ENCODE measurements at places on chromosomes 1 and 21.

DNA sequence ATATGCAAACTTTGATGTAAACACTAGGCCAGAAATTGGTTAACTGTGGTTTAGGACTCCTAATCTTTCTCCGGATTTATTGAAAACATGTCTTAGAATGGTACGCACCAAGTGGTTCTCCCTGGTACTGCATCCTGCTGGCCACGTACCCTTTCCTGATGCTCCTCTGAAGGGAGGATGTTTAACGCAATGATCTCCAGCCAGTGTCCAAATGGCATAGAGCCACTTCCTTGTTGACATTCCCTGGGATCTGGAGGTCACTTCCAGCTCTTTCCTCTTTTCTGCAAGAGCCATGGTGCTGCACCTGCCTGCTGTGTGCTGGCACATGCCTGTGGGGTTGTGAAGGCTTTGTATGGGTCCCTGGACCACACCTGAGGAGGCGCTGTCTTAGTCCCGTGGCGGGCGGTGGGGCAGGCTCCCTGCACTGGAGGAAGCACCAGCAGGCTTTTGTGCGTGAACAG lies 53.9 kb downstream of the GALNT2 start:
- DNase-seq: no peak

DNA sequence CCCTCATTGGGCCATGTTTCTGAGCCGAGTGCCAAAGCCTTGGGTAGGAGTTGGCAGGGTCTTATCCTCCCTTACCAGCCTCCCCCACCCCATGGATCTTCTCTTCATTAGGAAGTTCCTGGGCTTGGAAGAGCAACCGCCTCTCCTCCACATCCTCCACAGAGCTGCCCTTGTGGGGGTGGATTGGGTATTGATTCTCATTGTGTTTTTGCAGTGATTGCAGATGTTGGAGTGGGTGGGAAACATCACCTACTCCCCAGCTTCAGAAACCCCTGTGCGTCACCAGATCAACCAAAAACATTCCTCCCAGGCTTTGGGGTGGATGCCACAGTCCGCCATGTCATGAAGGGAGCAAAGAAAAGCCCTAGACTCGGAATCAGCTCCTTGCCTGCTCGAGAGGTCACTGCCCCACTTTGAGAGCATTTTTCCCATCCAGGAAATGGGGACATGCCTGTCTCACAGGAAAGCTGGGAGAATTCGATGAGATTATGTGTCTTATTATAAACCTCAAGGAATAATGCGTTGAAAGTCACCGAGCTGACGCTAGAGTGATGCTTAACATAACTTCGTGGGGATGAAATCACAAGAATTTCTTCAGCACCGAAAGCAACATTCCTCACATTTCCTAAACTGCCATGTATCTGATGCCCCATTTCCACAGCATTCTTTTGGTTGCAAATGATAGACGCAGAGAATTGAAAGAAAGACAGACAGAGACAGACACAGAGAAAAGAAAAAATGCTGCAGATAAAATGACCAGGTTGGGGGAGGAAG lies 44.7 kb upstream of the ZBTB40 start:
- no peak for DNase-seq

GRCh38 chr1:174308604-174309003 lies 139.2 kb upstream of the GPR52 start:
- DNase-seq: no peak

GRCh38 chr1:110011527-110012041 lies 22.8 kb upstream of the STRIP1 start:
- peak; percentile 17 for DNase-seq

DNA sequence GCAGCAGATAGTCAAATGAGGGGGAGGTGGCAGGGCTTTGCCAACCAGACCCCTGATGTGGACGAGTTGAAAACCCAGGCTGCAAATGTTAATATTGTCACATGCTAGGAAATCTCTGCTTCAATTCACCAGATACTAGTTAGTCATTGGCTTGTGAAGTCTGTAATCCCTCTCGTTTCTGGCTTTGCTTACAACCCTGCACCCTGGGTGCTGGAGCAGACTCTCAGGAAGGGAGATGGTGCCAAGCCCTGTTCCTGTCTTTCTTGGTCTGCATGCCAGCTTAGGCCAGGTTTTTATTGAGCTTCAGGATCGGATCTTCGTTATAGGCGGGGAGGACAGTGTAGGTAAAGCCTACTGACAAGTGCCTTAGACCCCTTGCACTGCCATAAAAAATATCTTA lies 53.3 kb downstream of the MDM4 start:
- no peak for DNase-seq

DNA sequence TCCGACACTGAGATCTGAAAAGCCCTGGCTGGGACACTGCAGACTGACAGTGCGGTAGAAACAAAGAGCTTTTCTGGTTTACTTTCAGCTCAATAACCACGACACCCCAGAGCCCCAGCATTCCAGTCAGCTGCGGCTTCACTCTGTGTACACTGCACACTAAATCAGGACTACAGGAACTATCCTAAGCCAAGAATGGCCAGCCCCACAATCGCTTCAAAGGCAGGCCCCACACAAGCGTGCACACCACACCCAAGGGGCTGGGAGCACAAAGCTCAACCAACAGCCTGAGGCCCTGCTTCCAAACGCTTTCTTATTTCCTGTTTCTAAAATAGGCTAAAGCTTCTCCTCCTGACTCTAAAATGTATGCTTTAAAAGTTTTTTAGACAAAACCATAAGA lies 28.4 kb downstream of the URB1 start:
- no peak for DNase-seq

GRCh38 chr1:113536182-113536780 lies 146.0 kb downstream of the MAGI3 start:
- DNase-seq: peak; percentile 70

GRCh38 chr1:200180821-200181220 lies 153.3 kb downstream of the NR5A2 start:
- no peak for DNase-seq

GRCh38 chr1:5142389-5142788 lies 488.0 kb downstream of the AJAP1 start:
- no peak for DNase-seq

GRCh38 chr1:39128959-39129358 lies 75.5 kb upstream of the MACF1 start:
- no peak for DNase-seq

DNA sequence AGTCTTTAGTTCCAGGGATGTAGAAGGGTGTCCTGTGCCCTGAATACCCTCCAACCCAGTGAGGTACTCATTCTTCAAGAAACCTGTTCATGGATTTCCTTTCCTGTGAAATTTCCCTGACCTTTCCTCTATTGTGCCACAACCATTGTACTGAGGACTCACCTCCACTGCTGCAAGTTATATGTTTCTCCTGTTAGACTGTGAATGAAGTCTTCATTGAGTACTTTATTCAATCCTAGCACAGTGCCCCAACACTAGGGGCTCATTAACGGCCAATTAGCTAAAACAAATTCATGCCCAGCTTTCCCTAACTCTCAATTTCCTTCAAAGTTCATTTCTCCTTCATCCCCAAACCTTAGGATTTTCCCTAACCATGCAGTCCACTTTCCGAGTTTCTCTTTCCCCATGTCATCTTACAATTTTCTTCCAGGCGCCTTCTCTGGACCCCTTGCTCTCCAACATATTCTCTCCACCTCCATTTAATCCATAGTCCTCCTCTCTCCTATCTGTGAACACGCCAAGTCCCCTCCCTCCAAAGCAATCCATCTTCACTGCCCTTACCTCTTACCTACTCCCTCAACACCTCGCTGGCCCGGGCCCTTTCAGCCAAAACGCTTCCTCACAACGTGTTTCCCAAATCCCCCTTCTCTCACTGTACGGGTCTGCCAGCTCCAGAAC lies 1.3 kb downstream of the TRIM33 start:
- DNase-seq: no peak

DNA sequence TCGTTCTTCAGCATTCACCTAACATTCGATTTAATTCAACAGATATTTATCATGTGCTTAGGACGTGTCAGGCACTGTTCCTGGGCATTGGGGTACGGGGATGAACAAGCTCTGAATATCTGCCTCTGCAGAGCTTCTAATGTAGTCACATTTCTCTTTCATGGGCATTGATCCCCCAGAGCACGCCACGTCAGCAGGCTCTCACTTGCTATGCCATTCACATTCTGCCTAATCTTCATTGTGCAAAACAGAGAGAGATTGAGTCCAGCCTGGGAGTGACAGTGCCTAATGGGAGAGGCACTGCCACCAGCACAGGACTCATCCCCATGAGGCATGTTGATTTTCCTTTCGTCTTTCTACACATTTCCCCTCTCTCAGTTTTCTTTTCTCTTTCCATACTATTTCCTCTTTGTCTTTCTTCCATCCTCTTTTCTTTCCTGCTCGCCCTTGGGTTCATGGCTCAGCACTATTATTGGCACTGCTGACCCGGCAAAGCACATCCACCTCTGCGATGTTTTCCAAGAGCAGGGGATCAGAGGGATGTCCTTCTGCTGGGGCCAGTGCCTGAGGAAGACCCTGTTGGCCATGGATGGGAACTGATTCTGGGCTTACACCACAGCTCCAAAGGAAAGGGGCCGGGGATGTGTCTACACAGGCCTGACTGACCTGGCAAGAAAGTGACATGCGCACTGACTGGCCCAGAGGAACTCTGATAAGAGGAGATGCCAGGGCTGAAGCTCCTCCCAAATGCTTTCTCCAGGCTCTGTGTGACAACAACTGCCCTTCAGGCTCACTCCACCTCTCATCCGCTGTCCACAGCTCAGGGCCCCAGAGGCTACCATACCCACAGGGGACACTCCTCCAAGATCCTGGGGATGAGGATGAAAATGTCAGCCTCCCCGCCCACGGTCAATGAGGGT lies 195.9 kb downstream of the TOMM20 start:
- DNase-seq: no peak

- DNase-seq: no peak
Observed at GRCh38 chr1:177897281-177897997, 72.4 kb downstream of the SEC16B start.

DNA sequence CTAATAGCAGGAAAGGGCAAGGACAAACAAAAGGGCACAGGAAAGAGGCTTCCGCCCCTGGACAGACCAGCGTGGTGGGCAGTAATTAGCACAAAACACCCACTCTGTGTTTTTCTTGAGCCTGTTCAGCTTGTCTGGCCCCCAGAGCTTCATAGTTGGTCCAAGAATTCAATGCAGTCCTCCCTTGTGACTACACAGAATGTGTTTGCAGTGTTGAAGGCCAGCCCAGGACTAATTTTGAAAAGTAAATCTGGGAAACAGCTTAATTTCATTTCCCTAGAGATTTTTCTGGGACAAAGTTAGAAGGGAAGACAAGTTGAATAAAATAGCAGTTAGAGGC lies 49.2 kb upstream of the LMO4 start:
- no peak for DNase-seq

GRCh38 chr1:27755865-27756264 lies 17.2 kb upstream of the STX12 start:
- no peak for DNase-seq

DNA sequence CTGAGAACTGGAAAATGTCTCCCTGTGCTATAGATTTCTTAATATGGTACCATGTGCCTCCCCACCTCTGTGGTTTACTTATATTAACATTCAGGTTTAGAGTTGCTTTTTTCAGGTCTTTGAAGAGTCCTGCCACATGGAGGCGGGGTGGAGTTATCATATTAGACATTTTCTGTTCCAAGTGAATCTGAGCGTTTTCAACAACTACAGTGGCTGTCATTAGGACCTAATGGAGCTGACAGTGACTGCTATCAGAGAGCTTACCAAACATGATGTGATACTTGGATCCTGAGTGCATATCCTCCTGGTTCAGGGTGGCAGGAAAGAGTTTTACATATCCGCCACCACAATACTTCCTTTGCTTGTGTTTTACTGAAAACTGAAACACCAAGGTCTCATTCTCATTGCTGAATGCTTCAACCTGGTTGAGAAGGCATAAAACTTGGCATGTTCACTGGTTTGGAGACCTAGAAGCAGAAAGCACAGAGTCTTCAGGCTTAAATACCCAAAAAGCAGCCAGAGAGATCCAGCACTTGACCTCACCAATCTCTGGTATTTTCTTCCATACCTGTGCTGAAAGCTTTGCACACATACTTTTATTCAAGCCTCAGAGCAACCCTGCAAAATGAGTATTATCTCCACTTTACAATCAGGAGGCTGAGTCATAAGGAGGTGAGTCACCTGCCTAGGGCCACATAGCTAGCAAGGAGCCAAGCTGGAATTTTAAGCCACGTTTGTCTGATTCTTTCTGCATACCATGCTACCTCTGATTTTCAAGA lies 47.4 kb upstream of the OSBPL9 start:
- DNase-seq: peak; percentile 93

DNA sequence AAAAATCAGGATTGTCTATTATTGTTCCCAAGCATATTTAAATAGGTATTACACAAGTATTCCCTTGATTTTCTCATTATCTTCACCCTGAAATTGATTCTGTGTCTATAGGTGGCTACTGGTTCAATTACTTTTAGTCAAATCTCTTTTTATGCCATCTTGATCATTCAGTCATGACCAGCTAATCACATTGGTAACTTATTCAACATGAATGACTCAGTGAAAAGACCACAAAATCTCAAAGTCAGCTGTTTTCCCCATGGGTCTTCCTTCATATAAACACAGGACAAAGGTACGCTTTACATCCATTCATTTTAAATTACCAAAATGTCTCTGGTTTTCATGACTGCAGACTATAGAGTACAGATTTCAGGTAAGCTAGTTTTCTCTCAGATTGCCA lies 23.7 kb upstream of the NRIP1 start:
- no peak for DNase-seq

- no peak for DNase-seq
Observed at GRCh38 chr1:243253926-243254232, 1.2 kb downstream of the CEP170 start.

DNA sequence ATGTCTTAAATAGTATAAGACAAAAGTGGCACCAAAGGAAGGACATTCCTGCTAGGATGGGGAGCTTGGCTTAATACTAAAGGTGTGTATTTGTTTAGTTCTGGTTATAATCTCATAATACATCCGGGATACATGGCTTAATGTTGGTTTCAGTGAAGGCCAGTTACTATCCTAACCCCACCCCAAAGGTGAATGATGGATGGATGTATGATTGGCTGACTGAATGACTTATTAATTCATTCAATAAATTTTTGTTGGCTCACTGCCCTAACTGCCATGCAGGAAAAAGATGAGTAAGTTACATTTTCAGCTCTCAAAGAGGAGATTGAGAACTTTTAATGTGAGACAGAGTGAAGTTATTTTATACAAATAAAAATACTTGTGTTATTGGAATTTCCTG lies 52.2 kb downstream of the PHACTR4 start:
- DNase-seq: no peak

DNA sequence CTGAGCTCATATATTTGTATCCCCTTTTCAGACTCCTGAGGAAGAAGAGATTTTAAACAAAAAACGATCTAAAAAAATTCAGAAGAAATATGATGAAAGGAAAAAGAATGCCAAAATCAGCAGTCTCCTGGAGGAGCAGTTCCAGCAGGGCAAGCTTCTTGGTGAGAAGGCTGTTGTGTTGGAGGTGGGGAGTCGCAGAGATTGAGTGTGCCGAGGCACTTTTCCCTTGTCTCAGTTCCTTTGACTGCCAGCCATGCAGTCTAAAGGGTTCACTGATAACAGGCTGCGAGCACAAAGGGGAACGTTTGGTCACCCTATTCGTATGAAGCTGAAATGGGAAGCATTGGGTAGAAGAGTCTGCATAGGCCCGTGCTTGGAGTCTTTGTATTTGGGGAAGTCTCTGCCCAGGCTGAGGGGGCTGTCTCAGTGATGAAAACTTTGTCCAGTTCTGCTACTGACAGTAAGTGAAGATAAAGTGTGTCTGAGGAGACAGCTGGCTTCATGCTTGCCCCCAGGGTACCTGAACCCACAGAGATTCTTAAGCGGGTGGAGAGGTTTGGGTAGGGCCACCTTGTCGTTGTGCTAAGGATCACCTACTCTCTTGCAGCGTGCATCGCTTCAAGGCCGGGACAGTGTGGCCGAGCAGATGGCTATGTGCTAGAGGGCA lies 2.8 kb downstream of the RPS8 start:
- DNase-seq: no peak
